BJ (cell line): ENCODE measurements at places on chromosomes 1 and 21. TPM values are rescaled to one million over a fixed set of nuclear protein-coding genes. Genes with fewer than 3 reads are reported as not detected.

The PPIAL4G gene
- polyA plus RNA-seq, result not detected in 2 replicates

GRCh38 chr1:223745731-223746130 lies 33.4 kb downstream of the CAPN2 start:
- no peak for DNase-seq

The MARK1 gene
- polyA plus RNA-seq, result 0.97 and 1.4 TPM in 2 replicates

The ETV3L gene
- not detected in 2 replicates for polyA plus RNA-seq

- no peak for DNase-seq
Measured at GRCh38 chr1:202143768-202144401, 652 bp downstream of the ARL8A start.

The TNFRSF4 gene
- not detected in 2 replicates for polyA plus RNA-seq

DNA sequence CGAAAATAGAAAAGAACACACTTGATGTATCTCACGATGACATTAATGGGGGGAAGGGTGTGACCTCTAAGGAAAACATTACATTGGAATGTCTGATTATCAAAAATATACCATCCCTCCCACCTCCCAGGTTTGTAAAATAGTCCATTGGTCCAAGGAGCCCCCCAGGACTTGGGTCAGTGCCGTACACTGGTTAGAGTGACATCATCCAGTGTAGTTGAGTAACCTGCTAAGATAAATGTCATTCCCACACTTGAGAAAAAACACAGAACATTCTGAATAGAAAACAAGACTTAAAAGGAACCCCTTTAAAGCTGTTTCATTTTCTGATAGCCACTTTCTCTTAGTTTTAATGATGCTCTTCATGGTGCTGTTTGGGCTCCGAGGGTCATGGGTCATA lies 15.2 kb downstream of the DDX20 start:
- no peak for DNase-seq

DNA sequence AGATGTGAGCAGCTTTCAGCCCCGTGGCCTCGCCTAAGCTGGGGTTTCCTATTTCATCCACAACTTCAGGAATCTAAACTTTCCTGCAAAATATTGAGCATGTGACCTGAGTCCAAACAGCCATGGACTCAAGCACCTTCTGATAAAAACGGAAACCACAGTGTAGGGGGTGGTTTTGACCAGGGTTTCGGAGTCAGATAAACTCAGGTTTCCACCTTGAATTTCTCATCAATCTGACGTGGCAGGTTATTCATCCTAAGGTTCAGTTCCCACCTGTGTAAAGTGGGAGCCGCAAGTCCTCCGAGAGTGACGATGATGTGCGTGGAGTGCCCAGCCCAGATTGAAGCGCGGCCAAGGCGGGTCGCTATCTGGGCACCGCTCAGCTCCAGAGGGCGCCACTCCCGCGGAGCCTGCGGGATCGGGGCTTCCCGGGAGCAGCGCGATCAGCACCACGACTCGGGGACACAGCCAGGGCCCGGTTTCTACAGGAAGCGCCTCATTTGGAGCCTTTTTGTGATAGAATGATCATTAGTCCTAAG lies 871 bp upstream of the ETS2 start:
- no peak for DNase-seq

DNA sequence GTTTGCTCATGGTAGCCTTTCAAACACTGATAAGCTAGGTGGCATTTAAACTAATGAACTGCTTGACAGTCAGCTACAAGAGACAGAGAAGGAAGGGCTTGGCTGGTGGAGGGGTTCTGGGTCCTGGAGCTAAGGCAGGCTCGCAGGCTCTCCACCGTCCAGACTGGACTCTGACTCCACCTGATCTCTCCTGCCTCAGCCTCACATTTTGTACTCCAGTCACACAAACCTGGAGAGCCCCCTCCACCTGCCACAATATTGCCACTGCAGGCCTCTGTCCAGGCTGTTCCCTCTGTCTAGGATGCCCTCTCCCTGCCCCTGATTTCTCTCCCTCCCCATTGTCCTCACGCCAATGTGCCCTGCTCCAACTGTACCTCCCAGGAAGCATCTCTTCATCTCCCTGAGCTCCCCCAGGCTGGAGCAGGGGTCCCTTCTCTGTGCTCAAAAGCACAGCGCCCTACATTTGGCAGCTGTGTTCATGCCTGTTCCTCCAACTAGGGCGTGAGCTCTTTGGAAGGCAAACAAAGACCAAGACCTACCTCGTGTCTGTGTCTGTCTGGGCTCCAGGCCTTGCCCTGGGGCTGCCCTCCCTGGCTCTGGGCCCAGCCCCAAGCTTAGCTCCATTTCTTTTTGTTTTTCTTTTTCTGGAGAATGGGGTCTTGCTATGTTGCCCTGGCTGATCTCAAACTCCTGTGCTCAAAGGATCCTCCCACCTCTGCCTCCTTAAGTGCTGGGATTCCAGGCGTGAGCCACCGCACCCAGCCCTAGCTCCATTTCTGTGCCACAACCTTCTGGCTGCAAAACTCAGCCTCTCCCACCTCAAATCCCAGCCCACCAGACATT lies 2.9 kb downstream of the TIE1 start:
- no peak for DNase-seq

The OR14K1 gene
- polyA plus RNA-seq, result not detected in 2 replicates

GRCh38 chr1:93079685-93080141 lies 630 bp downstream of the MTF2 start:
- no peak for DNase-seq

GRCh38 chr1:66778266-66778665 lies 22.8 kb downstream of the INSL5 start:
- DNase-seq, result no peak

The G0S2 gene
- polyA plus RNA-seq, result 0.43 and 0.61 TPM in 2 replicates
